ENCODE measurements at places on chromosomes 12 and 14.

- no peak for DNase-seq
Observed at GRCh38 chr12:61525331-61525730, 734.9 kb upstream of the USP15 start.

DNA sequence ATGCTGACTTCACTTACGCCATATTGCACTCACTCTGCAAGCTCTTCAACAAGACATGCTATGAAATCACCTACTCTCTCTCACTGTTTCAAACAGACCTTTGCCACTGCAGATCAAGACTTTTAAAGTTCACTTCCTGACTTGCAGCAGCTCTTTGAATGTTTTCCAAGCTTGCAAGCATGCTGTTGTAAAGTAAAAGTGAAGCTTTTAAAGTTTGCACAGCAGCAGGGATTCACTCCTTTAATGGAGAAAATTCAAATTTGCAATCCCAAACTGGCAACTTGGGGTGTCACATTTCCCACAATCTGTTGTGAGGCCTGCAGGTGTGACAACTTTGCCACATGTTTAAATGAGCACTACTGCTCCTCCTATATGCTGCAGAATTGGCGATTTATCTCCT lies 270.9 kb downstream of the ALX1 start:
- DNase-seq, result no peak

DNA sequence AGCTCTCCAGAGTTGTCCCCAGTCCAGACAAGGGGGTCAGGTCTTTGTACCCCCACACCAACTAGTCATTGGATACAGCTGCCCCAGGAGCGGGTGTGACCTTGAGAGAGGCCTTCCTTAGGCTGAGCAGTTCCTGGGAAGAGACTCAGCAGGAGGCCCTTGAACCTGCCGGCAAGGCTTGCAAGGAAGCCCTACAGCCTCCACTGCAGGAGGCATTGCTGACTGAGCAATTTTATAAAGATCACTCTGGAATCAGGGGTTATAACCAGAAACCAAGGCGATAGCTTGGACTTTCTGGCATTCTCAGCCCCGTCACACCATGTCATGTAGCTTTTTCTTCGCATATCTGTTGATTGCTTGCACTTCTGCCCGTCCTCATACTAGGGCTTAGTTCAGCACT lies 291.3 kb upstream of the CRY1 start:
- DNase-seq, result no peak

GRCh38 chr14:104981699-104982541 lies 3.7 kb upstream of the CLBA1 start:
- DNase-seq, result no peak

GRCh38 chr14:54411371-54411770 lies 14.6 kb downstream of the CDKN3 start:
- DNase-seq, result no peak

DNA sequence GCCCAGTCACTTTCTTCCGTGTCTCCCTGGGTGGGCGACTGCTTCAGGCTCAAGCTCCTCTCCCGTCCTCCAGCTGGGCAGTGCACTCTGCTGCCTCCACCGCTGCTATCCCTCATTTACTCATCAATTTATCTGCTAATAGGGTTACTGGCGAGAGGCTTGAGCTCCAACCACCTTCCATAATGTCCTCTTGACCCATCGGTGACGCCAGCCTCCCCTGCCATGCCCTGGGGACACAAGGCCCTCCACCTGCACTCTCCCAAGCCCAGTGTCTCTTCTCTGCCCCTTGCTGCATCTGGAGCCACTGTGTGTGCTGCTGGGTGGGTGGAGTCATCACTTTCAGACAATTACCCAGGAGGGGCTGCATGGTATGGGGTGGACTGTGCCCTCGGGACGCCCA lies 78.5 kb downstream of the TMEM132D start:
- DNase-seq, result no peak

DNA sequence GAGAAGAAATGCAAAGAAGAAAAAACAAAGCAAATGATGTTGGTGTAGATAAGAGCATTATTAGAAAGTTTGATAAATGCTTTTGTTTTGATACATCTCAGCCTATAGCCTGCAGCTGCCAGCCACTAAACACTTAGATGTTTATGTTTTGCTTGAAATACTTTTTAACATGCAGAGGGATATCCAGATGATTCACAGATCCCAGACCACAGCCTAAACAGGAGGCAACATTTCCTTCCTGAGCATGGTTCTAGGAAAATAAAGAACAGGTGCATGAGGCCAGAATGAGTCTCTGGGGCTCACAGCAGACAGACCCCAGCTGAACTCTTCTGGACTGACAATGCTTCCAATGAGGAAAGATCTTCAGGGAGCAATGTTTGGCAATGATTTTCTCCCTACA lies 103.7 kb upstream of the EEA1 start:
- no peak for DNase-seq

GRCh38 chr12:69007101-69007854 lies 74.3 kb upstream of the CPM start:
- no peak for DNase-seq

DNA sequence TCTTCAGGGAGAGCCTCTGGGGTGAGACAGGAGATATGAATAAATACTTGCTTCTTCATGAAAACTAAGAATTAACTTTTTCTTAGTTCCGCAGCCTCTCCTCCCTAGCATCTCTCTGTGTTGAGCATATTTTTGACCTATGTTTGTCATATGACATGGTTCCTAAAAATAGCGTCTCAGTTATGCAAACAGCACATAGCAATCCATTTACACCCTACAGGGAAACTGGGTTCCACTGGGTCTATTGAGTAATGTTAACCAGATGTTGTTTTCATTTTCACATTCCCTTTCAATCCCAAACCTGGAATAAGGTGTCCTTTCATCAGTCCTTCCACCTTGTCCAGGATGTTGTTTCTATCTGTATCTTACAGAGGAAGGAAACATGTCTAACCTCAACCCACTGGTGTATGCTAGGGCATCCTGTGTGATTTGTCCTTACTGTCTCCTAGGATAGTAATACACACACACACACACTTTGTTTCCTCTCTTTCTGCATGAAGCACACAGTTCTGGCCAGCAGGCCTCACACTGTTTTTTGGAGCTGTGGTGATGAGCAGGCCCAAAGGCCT lies 1543.5 kb downstream of the AACS start:
- no peak for DNase-seq

GRCh38 chr12:48978291-48978740 lies at the start of gene WNT1:
Gene WNT1, plus strand, starts transcription at chr12:48978322. Its CDS starts 329 bp downstream, at chr12:48978651.
- DNase-seq, result no peak

GRCh38 chr12:62519043-62519442 lies 52.4 kb downstream of the MON2 start:
- DNase-seq, result no peak

DNA sequence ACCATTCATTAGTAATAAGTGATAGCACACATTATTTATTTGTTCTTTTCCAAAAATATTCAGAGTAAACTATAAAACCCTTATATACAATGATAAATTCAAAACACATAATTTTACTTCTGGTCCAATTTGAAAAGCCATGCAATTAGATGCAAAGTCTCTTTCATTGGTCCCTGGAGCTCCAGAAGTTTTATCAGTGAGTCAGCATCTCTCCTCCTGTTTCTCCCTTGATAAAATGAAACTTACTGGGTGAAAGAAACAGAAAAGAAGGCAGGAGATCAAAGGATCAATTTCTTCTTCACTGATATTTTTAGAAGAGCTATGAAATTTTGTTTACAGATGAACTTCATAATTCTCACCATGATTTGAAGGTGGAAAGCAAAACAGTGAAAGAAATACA lies 47.5 kb downstream of the IFNG start:
- DNase-seq, result no peak

GRCh38 chr12:120231316-120232011 lies 30.6 kb upstream of the RPLP0 start:
- no peak for DNase-seq

GRCh38 chr14:95189367-95190132 lies 32.2 kb upstream of the DICER1 start:
- DNase-seq, result no peak

DNA sequence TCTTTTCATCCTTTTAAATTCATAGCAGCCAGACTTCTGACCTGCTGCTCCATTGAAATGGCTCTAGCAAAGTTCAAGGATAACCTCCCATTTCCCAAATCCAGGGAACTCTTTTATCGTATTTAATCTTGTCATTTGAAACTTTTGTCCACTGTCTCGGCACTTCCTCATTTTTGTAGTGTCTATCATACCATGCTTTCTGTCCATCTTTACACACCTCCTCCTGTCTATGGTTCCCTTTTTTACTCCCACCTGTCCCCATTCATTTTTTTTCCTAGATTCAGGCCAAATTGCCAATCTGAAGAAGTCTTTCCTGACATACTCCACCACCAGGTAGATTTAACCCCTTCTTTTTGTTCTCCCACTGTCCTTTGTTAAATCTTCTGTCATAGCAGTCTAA lies 31.0 kb downstream of the NFYB start:
- DNase-seq, result no peak

DNA sequence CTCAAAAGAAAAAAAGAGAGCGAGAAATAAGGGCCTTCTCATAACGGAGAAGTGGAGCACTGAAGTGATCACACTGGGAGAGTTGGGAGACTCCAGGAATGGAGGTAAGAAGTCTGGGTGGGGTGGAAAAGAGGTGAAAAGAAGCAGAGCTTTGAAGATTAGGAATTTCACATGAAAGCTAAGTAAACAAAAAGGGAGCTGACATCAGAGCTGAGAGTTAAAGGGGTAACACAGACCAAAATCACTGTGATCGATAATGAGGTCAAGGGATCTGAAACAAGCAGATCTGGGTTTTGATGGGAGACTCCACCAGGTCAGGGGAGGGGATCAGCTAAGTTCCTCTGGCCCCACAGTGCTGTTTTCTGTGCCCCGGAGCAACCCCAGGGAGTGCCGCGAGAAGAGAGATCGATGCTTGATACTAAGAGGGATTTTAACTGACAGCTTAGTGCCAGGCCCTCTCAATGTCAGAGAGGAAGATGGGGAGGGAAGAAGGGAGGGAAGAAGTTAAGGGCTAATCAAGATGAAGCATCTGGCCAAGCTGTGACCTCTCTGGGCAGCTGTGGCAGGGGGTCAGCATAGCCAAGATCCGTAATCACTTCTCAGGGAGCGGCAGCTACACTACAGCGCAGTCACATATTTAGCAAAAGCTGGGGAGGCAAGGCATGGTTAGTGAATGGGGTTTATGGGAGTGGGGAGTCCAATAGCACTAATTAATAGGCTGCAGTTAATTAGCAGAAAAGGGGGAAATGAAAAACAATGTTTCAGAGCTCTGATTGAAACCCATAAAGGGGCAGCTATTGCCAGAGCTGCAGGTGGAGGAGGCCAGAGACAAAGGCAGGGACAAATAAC lies 8.0 kb downstream of the AQP6 start:
- DNase-seq, result no peak

DNA sequence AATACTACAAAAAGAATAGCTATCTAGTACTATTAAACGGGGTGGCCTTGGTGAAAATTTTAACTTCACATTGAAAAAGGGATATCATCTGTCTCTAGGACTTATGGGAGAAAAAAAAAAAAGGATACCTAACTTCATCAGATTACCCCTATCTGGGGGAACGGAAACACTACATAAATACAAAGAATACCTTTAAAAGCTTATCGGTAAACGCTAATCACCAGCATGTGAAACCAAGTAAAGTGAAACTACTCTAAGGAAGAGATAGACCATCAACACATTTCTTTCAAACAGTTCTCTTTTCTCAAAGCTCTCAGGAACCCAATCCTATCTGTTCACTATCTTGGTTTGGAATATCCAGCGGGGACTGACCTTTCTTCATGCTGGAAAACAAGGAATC lies 3.5 kb downstream of the KICS2 start:
- DNase-seq, result no peak

DNA sequence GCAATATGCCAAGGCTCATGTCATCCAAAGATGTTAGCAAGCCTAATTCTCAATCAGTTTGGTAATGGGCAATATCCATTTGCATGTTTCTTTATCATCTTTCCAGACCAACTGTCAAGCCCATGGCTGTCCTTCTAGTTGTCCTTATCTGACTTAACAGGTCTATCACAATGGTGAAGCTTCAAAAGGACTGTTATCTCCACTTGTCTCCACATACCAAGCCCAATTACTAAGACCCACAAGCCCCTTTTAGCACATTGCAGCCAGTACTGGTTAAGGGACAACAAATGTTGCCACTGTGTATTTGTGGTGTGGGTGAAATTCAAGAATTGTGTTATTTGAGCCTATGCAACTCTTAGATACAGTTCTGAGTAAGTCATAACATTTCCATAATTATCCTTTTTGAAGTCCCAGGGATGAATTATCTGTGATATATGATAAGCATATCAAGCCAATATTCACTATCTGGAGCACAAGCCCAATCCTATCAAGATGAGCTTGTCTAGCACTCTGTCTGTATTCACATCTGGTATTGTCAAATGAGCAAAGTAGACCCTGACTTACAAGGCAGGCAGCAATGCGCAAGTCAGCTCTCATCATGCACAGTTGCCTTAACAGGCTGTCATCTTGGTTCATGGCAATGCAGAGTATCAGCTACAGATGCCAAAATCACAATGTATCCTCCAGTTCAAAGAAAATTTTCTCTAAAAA lies 19.3 kb upstream of the ST8SIA1 start:
- DNase-seq, result no peak

- no peak for DNase-seq
Observed at GRCh38 chr14:59325906-59326305, 137.4 kb downstream of the DAAM1 start.

DNA sequence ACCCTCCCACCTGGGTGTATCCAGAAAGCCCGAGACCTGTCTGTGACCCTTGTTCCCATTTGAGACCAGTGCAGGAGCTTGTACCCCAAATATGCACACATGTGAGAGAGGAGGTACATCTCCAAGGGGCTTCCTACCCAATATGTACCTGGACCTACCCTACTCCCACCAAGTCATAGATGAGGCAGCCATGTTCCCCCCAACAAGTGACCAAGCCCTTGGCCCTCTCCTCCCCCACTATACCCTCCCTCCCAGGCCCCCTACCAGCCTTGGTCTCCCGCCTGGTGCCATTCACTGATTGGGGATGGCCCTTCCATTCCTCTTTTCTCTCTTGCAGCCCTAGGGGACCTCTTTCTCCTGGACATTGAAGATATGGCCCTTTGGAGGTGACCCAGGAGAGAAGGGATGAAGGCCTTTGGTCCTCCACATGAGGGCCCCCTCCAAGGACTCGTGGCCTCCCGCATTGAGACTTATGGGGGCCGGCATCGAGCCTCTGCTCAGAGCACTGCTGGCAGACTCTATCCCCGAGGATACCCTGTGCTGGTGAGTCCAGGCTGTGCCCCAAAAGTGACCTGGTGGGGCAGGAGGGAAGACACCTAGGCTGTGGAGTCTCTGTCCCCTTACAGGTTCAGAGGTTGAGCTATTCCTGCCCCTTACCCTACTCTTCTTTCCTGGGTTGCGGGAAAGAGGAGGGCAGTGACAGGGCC lies 1.5 kb downstream of the PLEKHG6 start:
- no peak for DNase-seq

GRCh38 chr12:95220190-95220589 lies 2.6 kb downstream of the VEZT start:
- DNase-seq, result no peak

DNA sequence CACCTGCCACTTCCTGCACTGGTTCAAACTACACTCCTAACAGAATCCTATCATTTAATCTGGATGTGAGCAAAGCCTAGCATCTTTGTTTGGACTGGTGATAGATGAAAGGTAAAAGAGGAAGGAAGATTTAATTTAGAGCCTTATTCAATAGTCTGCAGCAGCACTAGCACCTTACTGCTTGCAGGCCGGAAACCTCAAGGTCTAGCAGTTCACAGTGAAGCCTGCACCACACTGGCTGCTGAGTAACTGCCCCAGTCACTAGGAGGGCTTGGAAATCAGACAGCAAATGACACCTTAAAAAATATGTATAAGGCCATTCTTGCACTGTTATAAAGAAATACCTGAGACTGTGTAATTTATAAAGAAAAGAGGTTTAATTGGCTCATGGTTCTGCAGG lies 358.0 kb downstream of the DAD1 start:
- DNase-seq, result no peak

- no peak for DNase-seq
Observed at GRCh38 chr12:125166041-125166440, 100.8 kb downstream of the AACS start.
